ENCODE measurements at places on chromosomes 13 and 19.

- ATAC-seq = no peak
Measured at GRCh38 chr19:20315543-20315942, 148.5 kb downstream of the ZNF486 start.

DNA sequence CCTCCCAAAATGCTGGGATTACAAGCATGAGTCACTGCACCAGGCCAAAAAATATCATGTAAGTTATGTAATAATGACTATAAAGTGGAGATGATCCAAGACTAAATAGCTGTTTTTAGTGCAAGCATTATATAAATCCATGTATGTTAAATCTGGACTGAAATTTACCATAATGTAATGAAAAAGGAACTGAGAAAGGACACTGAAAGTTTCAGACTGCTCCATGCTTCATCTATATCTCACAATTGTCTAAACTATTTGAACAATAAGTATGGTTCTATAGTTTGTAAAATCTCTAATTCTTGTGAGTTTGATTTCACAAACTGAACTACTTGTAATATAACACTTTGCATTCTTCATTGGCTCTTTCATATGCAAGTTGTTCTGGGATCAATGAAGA is 2299.5 kb downstream of the PCDH9 start:
- ATAC-seq = no peak

DNA sequence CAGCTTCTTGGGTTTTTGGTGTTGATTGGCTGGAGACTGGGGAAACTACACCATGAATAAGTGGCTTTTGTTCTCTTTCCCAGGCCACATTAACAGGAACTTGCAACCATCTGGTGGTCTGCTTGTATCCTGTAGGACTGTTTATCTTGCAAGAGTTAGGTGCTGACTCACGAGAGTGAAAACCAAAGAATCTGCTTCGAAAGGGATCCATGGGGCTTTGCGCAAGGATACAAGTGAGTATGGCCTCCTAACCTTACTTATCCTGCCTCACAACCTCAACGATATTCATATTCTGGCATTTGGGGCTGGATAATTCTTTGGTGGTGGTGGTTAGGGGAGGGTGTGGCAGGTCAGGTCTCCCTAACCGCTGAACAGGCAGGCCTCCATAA is 4.7 kb upstream of the SIGLECL1 start:
- ATAC-seq = no peak

GRCh38 chr19:10503002-10503789 is at the start of gene KEAP1:
KEAP1 (minus strand) TSS chr19:10503356; CDS start chr19:10500033, 3,323 bp downstream.
- ATAC-seq = no peak

GRCh38 chr19:48858984-48859710 is 9.3 kb downstream of the PLEKHA4 start:
- ATAC-seq = peak; percentile 44

GRCh38 chr13:41467425-41467945 is 10.1 kb downstream of the RGCC start:
- ATAC-seq = no peak

- ATAC-seq = no peak
Measured at GRCh38 chr19:38985262-38985661, 9.7 kb upstream of the FBXO17 start.

- ATAC-seq = no peak
Measured at GRCh38 chr13:19159761-19160420, 21.7 kb downstream of the TUBA3C start.

GRCh38 chr13:66313413-66313812 is 916.7 kb downstream of the PCDH9 start:
- ATAC-seq = no peak

- ATAC-seq = no peak
Measured at GRCh38 chr19:19514215-19514657, 1.1 kb downstream of the TSSK6 start.

GRCh38 chr13:103066781-103067345 is 646 bp upstream of the SLC10A2 start:
- ATAC-seq = no peak

GRCh38 chr13:50453188-50453587 is 390.3 kb downstream of the DLEU7 start:
- ATAC-seq = no peak

DNA sequence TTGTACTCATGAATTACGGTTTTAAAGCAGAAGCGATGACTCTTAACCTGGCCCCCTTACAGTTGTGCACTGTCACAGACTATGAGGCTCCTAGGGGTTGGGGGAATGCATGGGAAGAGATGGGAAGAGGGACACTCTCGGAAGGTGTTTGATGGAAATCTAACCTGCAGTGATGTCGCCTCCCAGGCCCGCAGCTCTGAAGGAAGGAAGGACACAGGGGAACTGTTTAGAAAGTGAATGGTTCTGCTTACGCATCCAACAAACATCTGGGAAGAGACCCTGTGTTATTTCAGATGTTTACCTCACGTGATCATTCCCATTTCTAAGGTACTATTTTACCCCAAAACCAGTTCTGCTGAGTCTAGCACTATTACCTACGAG is 48.0 kb upstream of the SLC7A9 start:
- no peak for ATAC-seq

DNA sequence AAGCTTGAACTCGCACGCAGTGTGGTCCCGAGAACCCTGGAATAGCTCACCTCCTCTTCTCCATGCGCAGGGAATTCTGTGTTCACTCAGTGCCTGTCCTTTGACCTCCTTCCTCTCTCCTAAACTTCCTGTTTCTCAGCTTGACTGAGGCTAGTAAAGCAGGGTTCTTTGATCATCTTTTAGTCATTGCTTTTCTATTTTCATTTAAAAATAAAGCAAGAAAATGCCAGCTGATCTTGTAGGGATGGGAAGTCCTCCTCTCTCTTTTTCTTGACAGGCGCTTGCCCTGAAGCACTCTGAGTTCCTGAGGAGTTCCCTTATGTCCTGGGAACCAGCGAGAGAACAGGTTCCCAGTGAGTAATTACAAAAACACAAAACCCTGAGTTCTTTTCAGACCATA is 62.8 kb downstream of the ARHGEF7 start:
- no peak for ATAC-seq

GRCh38 chr13:23618341-23618740 is 48.1 kb downstream of the TNFRSF19 start:
- no peak for ATAC-seq

DNA sequence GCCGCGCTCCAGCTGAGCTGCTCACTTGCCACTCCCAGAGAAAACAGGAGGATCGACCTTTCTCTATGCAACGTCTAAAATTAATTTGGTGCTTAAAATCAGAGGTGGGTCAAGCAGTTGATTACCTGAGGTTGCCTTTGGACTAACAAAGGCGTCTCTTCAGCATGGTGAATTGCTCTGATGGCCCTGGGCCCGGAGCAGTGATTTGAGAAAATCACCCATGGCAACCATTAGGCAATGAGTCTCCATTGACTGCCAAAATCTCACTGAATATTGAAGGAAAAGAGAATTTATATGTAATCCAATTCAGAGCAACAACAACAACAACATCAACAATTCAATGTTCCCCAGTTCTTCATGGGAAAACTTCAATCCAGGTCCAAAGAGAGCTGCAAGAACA is 61.8 kb downstream of the IRS2 start:
- no peak for ATAC-seq

GRCh38 chr19:1106841-1107660 is 3.3 kb downstream of the GPX4 start:
- peak; percentile 2 for ATAC-seq

- ATAC-seq = peak; percentile 84
Measured at GRCh38 chr13:41909506-41909905, 51.4 kb downstream of the VWA8 start.

DNA sequence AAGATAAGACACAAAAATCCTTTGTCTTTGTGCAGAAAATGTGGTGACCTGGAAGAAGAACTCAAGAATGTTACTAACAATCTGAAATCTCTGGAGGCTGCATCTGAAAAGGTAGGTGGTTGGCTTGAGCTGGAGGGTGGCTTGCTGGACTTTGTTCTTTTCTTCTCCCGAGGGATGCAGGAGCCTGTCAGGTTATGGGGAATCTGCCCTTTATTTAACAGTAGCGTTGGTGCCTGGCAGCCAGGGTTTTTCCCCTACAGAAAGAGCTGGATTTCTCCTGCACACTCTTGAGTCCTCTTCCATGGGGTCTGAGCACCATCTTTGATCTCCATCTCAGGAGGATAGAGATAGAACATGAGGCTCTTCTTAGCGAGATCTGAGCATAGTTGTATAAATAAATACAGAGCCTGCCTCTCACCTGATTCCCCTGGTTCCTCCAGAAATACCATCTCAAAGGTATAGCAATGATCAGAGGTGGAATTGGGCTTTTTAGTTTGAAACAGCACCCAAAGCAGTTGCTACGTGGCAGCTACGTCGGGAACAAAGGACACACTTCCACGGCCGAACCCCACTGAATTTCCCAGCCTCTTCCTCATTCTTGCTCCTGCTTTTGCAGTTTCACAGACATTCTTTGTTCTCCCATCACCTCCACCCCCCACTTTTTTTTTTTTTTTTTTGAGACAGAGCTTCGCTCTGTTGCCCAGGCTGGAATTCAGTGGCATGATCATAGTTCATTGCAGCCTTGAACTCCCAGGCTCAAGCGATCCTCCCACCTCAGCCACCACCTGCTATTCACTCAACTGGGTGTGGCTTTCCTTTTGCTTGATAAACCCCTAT is 12.9 kb downstream of the TPM4 start:
- ATAC-seq = no peak

- no peak for ATAC-seq
Measured at GRCh38 chr13:86846501-86846900, 824.7 kb upstream of the SLITRK5 start.

GRCh38 chr19:45008552-45008951 is 7.3 kb downstream of the RELB start:
- ATAC-seq = no peak

DNA sequence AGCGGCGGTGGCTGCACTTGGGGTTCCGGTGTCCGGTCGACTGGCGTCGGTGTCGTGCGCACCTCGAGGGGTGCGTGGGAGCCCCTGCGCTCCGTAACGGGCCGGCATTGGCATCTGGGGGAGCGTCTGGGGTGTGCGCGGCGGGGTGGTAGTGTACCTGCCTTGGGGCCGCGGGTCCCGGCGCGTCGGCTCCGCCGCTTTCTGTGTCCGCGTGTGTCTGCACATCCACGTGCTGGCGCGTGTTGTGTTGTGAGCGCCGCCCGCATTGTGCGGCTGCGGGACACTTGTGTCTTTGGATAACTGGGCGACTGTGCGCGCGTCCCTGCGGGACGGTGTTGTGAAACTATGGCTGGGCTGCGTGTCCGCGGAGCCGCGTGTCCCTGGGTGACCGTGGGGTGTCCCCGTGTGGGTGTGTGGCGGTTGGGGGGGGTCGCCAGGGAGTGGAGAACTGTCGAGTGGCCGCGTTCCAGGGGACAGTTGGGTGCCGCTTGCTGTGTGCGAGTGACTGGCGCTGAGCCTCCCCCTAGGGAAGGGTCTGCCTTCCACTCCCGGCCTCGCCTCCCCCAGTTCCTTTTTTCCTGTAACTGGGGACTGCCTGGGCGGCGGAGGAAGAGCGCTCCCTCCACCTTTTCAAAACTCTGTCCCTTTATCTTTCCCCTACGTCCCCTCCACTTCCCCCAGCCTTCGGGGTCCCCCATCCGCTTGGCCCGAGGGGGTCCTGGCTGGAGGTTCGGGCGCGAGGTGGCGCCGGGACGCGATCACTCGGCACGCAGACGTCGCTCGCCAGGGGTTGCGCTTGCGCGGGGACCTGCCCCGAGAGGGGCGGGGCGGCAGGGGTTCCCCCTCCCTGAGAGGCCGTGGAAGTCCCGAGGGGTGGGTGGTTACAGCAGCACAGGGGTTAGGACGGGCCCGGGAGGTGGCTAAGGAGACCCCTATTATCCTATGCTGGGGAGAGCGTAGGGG is 5.7 kb upstream of the NFIC start:
- ATAC-seq = peak; percentile 11

- ATAC-seq = peak; percentile 11
Measured at GRCh38 chr19:10333758-10334587, 644 bp upstream of the RAVER1 start.

DNA sequence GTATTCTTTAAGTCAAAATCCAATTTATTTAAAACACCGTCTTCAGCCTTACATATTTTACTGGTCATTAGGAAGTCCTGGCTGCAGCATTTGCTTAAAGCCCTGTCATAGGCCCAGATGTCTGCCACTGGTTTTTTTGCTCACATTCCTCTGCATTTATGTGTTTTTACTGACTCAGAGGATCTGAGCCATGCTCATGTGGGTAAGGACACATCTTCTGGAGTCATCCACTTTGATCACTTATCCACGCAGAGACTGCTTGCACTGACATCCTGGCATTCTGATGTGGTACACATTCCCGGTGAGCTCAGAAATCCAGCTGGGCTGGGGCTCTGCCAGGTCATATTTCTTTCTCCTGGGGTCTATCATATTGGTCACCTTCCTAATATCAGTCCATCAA is 531.7 kb upstream of the ARGLU1 start:
- ATAC-seq = no peak

- ATAC-seq = no peak
Measured at GRCh38 chr13:94535775-94536174, 56.3 kb upstream of the DCT start.

DNA sequence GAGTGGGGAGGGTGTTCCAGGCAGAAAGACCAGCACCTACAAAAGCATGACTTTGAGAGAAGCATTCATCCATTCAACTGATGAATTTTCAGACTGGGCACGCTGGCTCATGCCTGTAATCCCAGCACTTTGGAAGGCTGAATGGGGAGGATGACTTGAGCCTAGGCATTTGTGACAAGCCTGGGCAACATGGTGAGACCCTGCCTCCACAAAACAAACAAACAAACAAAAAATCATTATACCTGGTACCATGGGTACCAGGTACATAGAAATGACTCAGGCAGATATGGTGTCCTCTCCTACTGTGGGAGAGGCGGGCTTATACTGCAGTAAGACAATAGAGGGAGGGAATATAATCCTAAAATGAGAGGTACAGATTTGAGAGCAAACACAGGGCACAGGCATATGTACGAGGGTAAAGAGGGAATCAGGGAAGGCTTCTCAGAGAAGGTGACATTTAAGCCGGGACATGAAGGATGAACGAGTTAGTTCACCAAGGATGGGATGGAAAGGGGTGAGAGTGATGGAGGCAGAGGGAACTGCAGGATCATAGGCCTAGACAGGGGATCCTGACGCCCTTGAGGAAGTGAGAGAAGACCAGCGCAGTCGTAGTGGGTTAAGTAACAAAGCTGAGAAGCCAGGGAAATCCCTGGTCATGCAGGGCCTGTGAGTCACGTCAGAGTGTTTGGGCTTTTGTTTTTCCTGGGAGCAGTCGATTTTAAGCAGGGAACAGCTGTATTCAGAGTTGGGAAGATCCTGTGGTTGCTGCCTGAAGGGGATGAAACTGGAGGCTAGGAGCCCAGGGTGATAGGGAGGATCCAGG is 2.9 kb downstream of the CYP2S1 start:
- peak; percentile 62 for ATAC-seq
